ENCODE measurements at places on chromosomes 6 and 20.

- DNase-seq = peak; percentile 64
Measured at GRCh38 chr6:26312501-26313397, 52.2 kb upstream of the BTN3A2 start.

DNA sequence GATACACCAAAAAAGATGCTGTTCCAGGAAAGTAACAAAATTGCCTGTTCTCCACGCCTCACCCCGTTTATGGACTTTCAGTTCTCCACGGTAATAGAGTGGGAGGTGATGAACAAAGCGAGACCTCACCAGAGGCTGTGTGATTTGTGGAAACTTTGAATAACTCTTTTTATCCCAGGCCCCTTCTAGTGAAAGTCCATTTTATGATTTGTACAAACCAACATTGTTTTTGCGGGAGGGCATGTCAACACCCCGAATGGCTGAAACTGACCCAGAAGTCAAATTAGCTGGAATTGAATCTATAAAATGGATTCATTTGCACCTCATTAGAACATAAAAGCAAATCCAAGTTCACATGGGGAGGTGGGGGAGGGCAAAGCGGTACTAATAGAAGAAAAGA is 517.8 kb downstream of the CDH26 start:
- DNase-seq = no peak

- no peak for DNase-seq
Measured at GRCh38 chr6:3876866-3877265, 27.7 kb downstream of the FAM50B start.

- DNase-seq = no peak
Measured at GRCh38 chr6:40352527-40353170, 234.5 kb downstream of the LRFN2 start.

DNA sequence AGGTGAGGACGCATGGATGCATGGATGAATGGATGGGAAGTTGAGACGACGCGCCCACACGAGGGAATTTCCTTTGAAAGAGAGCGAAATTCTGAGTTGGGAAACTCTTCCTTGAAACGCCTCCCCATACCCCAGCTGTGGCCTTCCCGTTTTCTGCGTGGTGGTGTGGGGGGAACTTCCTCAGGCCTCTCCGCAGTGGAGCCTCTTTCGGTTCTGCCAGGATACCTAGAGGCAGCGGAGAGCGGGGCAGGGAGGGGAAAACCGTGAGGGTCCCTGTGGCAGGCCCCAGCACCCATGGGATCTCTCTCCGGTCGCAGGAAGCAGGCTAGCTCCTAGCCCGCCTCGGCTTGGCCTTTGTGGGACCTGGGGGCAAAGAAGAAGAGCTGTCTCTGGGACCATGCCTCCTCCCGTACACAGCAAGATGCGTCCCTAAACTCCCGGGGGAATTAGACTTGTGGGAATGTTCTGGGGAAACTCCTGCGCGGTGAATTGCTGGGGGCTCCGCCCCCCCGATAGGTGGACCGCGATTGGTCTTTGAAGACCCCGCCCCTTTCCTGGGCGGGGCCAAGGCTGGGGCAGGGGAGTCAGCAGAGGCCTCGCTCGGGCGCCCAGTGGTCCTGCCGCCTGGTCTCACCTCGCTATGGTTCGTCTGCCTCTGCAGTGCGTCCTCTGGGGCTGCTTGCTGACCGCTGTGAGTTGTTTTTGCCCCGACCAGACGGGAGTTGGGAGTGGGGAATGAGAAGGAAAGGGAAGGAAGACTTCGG is at the start of gene CD40:
Gene CD40 (plus strand): TSS at position 611 of the 764 bp plus-strand sequence. CDS start 30 bp downstream, at position 641.
- DNase-seq = peak; percentile 45

- DNase-seq = no peak
Measured at GRCh38 chr6:1044040-1044836, 267.7 kb upstream of the FOXQ1 start.

DNA sequence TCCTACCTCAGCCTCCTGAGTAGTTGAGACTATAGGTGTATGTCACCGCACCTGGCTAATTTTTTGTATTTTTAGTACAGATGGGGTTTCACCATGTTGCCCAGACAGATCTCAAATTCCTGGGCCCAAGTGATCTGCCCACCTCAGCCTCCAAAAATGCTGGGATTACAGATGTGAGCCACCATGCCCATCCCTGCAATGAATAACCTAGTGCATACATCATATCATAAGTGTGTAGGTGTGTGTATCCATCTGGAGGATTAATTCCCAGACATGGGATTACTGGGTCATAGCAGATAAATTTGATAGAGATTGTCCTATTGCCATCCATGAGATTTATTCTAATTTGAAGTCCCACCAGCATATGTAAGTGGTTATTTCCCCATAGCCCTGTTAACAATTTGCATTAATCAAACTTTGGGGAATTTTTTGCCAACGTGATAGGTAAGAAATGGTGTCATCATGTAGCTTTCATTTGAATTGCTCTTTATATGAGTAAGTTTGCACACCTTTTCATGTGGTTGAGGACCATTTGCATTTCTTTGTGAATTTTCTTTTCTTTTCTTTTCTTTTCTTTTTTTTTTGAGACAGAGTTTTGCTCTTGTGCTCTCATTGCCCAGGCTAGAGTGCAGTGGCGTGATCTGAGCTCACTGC is 29.9 kb upstream of the BACH2 start:
- no peak for DNase-seq
